Lung (tissue), 17 donors: ENCODE measurements at places on chromosomes 4 and X. TPM values are rescaled to one million over a fixed set of nuclear protein-coding genes. Genes with fewer than 3 reads are reported as not detected.

The CXCL10 gene
- total RNA-seq = 3.8 TPM

- peaks cover 70% of the 10 kb centered on the region for H3K27me3 ChIP-seq
- peak within 1 kb of the TSS; percentile 16 for H3K4me3 ChIP-seq
- peaks cover 17% of the 10 kb centered on the region for H3K4me1 ChIP-seq
- no peak within 1 kb of the TSS for H3K27ac ChIP-seq
- DNase-seq = peak; percentile 79
- no peaks in the 10 kb centered on the region for H3K36me3 ChIP-seq
These were observed at the start of gene EPHA5 for GRCh38 chr4:65670331-65671031. TSS of gene EPHA5 (minus strand) at chr4:65670489. CDS start at chr4:65669742, 747 bp downstream.

GRCh38 chr4:102268355-102268754 lies 76.9 kb downstream of the SLC39A8 start:
- no peak overlapping the region for H3K27ac ChIP-seq
- H3K4me3 ChIP-seq = no peak overlapping the region
- H3K27me3 ChIP-seq = no peaks in the 10 kb centered on the region
- no peak for DNase-seq

The GNL3L gene
- 42.9 TPM for total RNA-seq

GRCh38 chr4:1055721-1056590 lies 44.5 kb downstream of the FGFRL1 start:
- H3K36me3 ChIP-seq = no peaks in the 10 kb centered on the region
- no peak for DNase-seq
- no peak overlapping the region for H3K4me3 ChIP-seq
- no peak overlapping the region for H3K27ac ChIP-seq
- no peaks in the 10 kb centered on the region for H3K4me1 ChIP-seq
- H3K27me3 ChIP-seq = peaks cover 45% of the 10 kb centered on the region

GRCh38 chr4:47106561-47106960 lies 75.2 kb downstream of the GABRB1 start:
- H3K4me1 ChIP-seq = no peaks in the 10 kb centered on the region
- no peak overlapping the region for H3K4me3 ChIP-seq
- H3K36me3 ChIP-seq = no peaks in the 10 kb centered on the region
- DNase-seq = no peak
- H3K27ac ChIP-seq = no peak overlapping the region

The GPC4 gene
- 60.4 TPM for total RNA-seq

The SLC9B1 gene
- 4.6 TPM for total RNA-seq

DNA sequence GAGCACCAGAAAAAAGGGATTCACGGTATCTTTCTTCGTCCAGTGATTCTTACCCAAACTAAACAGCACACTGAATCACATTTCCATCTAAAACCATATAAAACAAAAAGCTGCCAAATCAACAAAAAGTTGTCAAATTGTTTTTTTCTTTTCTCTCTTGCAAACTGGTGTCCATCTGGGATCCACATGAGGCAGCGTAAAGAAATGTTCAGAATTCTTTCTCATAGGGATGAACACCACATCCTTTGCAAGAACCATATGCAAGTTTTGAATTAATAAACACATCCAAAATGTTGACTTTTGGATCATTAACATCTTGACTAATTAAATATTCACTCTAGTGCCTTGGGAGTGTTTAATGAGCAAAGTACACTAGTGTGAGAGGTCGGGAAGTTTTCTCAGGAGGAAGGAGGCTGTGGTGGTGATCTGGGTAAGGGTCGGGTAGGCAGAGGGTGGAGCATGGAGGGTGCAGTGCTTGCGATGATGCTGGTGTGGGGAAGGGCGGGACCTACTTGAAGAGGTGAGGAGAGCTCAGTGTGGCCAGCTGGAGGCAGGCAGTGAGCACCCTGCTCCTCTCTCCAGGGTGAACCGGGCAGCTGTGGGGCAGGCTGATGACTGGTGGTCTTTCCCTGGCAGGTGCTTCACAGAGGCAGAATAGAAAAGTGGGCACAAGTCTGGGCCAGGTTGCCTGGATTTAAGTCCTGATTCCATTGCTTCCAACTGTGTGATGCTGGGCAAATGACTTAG lies 72.8 kb downstream of the NSUN7 start:
- H3K27ac ChIP-seq = no peak overlapping the region
- peaks cover 36% of the 10 kb centered on the region for H3K36me3 ChIP-seq
- no peaks in the 10 kb centered on the region for H3K27me3 ChIP-seq
- no peak for DNase-seq
- no peak overlapping the region for H3K4me3 ChIP-seq
- H3K4me1 ChIP-seq = no peaks in the 10 kb centered on the region

The F9 gene
- not detected for total RNA-seq

The PLP1 gene
- 0.52 TPM for total RNA-seq

GRCh38 chrX:31223817-31224216 lies 152.0 kb upstream of the FTHL17 start:
- H3K27me3 ChIP-seq = peaks cover 3% of the 10 kb centered on the region
- no peak for DNase-seq
- no peak overlapping the region for H3K4me3 ChIP-seq
- H3K27ac ChIP-seq = no peak overlapping the region
- no peaks in the 10 kb centered on the region for H3K36me3 ChIP-seq
- H3K4me1 ChIP-seq = no peaks in the 10 kb centered on the region
